ENCODE measurements at places on chromosomes 7 and 10. TPM values are rescaled to one million over a fixed set of nuclear protein-coding genes. Genes with fewer than 3 reads are reported as not detected.

DNA sequence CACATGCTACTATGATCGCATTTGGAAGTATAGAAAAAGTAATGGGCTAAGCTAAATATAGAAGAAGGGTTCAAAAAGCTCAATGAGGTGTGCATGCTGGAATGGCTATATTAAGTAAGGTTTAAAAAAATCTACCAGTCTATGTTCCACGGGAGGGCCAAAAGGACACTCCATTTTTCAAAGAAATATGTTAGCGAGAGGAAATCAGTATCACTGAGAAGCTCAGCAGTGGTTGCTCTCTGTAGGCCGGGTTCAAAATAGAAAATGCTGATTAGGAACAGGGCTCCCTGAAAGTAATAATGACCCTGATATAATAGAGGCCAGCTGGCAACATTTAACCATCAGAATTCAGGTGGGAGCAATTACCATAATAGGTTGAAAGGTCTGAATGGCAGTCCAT, 224.5 kb upstream of the SEMA3E start:
- ATAC-seq: no peak

DNA sequence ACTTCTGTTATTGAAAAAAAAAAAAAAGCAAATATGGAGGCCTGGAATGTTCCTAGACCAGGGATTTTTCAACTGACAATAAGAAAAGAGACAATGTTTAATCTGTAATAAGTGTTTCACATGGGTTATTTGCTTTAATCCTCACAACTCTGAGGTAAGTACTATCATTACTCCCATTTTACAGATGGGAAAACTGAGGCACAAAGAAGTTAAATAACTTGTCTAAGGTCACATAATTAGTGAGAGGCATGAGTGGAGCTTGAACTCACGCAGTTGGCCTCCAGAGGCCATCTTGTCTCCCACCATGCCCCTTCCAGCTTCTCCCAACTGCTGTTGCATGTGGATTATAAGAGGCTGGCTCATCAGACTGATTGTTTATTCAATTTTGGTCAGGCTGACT, 36.6 kb upstream of the CREB5 start:
- no peak for ATAC-seq

- no peak for ATAC-seq
Observed at GRCh38 chr10:19915816-19916215, 99.6 kb downstream of the PLXDC2 start.

DNA sequence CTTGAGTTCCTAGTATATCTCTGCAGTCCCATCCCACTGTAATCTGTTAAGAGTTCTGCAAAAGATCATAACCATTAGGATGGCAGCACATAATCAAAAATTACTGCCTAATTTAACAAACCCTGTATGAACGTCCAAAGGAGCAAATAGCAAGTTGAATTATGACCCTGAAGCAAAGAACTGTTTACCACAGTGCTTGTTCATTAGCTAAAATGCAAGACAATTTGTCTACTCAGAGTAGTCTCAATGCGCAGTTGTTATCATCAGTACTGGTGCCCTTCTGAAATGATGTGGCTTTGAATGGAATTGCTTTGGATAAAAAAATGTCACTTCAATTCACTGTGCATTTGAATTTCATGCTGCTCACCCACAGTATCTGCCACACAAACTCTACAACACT, 817.0 kb downstream of the SORCS1 start:
- no peak for ATAC-seq

- ATAC-seq: peak; percentile 98
Observed at GRCh38 chr10:78407009-78407711, 373.5 kb downstream of the RPS24 start.

DNA sequence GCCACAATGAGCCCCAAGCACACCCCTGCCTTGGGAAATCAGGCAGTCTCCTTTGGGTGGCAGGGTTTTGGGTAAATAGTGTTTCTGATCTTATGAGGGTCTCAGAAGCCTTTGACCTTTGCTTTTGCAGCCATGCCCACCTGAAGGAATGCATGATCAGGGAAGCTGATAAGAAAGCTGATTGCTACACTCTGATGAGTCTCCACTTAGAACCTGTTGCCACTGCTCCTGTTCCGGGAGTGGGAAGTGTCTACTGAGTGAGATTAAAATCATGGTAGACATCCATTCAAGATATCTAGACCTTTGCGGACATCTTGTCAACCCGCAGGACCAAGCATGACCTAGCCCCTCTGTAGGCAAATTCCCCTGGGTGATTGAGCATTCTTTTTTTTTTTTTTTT, 282.6 kb downstream of the SKIDA1 start:
- no peak for ATAC-seq

GRCh38 chr7:129908181-129908580, 44.6 kb downstream of the UBE2H start:
- ATAC-seq: no peak

- no peak for ATAC-seq
Observed at GRCh38 chr7:7433811-7434210, 101.9 kb downstream of the COL28A1 start.

DNA sequence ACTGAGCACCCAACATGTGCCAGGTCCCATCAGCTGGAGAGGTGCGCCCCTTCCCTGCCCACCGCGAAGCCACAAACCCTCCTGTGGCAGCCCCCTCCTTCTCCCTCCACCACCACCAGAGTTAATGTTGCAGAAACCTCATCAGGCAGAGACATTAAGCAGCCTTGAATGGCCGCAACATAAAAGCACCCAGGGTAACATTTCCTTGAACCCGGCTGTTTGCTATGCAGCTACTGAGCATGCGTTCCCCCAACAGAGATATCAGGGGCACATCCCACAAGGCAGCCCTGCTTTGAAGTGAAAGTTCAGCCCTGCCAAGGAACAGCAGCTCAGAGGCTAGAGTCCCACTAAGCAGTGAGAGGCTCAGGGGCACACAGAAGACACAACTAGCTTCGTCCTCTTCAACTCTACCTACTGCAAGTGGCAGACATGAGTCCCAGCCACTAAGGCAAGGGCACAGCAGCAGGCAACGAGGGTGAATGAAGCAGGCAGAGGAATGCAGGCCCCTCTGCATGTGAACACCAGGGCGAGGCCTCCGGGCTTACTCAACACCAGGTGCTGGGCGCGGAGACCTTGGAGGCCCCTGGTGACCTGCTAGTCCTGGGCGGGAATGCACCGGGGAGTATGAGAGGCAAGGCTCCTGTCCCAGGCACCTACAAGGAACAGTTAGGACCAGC, 107.4 kb downstream of the SLIT1 start:
- no peak for ATAC-seq

DNA sequence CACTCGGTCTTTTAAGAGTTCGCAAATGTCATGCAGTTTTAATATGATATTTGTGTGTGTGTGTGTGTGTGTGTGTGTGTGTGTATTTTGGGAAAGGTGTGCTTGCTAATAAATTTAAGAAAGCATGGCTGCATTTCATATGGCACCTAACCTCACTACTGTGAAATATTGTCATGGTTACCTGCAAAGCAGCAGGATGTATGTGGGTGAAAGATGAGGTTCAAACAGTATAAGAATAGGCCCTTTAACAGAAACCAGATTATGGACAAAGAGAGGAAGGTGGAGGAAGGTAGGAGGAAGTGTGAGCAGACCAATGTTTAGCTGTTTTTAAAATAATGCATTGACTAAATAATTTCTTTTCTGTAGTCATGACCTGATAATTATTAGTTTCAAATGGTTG, 73.5 kb upstream of the CACNA2D1 start:
- ATAC-seq: no peak

DNA sequence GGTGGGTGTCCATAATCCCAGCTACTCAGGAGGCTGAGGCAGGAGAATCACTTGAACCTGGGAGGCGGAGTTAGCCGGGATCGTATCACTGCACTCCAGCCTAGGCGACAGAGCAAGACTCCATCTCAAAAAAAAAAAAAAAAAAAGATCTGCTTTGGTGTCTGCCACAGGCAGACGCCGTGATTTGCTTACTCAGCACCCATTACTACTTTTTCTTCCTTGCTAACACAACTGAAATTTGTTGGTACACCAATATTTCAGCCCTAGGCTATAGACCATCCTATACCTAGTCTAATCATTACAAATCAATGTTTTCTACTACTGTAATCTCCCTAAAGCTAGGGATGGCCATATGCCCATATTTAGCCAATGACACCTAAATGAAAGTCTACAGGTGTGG, 53.5 kb upstream of the PARD3 start:
- ATAC-seq: no peak

DNA sequence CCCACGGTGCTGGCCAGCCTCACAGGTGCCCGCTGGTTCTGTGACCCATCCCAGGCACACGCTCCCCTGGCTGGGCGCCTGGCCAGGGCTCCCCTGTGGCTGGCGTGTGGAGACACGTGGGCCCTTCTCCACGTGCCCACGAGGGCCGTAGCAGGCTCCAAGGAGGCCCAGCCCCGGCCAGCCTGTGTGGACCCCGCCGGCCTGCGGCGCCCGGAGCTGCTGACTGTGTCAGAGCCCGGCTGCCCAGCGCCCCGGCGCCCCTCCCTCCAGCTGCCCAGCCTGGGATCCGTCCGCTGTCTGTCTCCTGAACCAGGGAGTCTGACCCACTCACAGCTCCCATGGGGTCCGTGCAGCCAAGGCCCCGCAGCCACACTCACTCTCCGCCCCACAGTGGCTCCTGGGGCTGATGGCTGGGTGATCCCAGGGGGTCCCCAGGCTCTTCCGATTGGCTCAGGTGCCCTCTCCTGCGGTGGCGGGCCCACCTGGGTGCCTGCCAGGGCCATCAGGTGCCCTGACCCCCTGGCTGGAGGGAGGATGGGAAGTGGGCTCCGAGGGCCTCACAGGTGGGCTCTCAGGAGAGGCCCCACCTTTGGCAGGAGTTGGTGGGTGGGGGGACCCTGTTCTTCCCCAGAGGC, 9.6 kb downstream of the TMEM184A start:
- ATAC-seq: no peak

DNA sequence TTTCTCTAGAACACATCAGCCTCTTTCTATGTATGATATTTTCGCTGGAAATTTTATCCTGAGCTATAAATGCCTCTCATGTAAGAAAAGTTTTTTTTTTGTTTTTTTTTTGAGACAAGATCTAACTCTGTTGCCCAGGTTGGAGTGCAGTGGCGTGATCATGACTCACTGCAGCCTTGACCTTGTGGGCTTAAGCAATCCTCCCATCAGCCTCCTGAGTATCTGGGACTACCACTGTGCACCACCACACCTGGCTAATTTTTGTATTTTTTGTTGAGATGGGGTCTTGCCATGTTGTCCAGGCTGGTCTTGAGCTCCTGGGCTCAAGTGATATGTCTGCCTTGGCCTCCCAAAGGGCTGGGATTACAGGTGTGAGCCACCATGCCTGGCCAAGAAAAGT, 80.4 kb downstream of the ADK start:
- ATAC-seq: no peak

- no peak for ATAC-seq
Observed at GRCh38 chr7:5629941-5630340, 151.5 kb downstream of the RNF216 start.

ITGB8 gene
- 27.7 TPM for total RNA-seq

COL17A1 gene
- total RNA-seq: 4.9 TPM

GPR15LG gene
- total RNA-seq: not detected

TPST1 gene
- 17.0 TPM for total RNA-seq

CTAGE8 gene
- total RNA-seq: 0.38 TPM

CASP2 gene
- total RNA-seq: 11.8 TPM

SMO gene
- 8.8 TPM for total RNA-seq

CPVL gene
- 5.2 TPM for total RNA-seq

UBE2H gene
- total RNA-seq: 29.4 TPM

ADAM8 gene
- total RNA-seq: 2.6 TPM

Measured in motor neuron (in vitro differentiated cells).